Fibroblast of the conjunctiva (primary cell): ENCODE measurements at places on chromosomes 2 and 18.
A peak's percentile ranks its signal among the peaks of the same experiment; 100 is the strongest.

GRCh38 chr2:55875434-55876135 lies 48.0 kb downstream of the EFEMP1 start:
- no peak for DNase-seq

DNA sequence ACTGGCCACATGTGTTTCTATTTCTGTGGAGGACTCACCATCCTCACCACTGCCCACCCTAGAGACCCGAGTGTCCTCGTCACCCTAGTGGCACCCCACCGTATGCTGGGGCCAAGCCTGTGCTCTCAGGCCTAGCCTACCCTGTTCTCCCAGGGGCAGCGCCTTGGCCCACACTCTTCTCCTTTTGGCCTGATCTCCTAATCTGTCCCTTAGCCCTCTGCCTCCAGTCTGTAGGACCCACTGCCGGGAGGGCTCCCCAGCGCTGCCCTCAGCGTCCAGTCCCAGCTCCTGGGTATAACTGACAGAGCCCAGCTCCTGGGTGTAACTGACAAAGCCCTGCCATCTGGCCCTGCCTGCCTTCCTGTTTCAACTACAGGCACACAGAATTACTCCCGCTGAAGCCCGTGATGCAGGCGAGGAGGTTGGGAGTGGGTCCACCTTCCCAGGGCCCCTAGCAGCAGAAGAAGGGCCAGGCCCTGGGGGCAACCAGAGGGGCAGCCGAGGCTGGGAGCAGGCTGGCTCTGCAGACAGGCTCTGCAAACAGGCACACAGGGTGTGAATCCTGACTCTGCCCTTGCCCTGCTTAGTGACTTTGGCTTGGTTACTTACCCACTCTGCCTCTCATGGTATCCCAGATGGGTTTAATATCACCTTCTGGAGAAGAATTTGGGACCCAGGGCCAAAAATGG lies 25.6 kb upstream of the PTMA start:
- no peak for DNase-seq

DNA sequence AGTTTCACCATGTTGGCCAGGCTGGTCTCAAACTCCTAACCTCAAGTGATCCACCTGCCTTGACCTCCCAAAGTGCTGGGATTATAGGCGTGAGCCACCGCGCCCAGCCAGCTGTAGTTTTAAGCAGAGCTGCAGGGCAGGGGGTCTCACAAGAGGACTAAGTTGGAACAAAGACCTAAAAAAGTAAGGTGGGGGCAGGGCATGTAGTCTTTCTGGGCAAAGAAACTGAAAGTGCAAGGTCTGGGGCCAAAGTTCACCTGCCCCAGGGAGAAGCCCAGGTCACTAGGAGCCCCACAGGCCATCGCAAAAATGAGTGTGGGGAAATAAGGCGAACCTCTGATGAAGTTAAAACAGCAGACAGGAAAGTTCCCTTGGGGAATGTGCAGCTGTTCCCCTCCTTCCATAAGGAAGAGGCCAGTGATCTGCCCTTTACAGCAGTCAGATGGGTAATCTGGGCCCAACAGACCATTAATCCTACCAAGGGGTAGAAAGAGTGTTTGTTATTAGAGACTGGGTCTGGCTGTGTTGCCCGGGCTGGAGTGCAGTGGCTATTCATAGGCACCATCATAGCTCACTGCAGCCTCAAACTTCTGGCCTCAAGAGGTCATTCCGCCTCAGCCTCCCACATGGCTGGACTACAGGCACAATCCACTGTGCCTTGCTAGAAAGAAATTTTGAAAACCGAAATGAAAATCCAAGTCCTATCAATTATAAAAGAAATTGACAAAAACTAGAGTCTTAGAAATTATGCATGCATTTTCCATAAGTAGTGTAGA lies 2.8 kb downstream of the SCLY start:
- DNase-seq: no peak

- no peak for DNase-seq
These were observed 22.7 kb downstream of the AAK1 start for GRCh38 chr2:69620870-69621269.

- no peak for DNase-seq
These were observed 60.4 kb downstream of the KCNJ3 start for GRCh38 chr2:154758871-154759270.

GRCh38 chr2:39865751-39866150 lies 86.7 kb upstream of the THUMPD2 start:
- DNase-seq: no peak

- DNase-seq: no peak
These were observed 247.6 kb downstream of the MEIS1 start for GRCh38 chr2:66682476-66682875.

- no peak for DNase-seq
These were observed 11.5 kb downstream of the SPRED2 start for GRCh38 chr2:65420712-65421431.

GRCh38 chr2:278927-279320 lies 9.0 kb downstream of the ALKAL2 start:
- DNase-seq: no peak

- DNase-seq: no peak
These were observed 26.8 kb downstream of the SH3YL1 start for GRCh38 chr2:236993-237539.

GRCh38 chr2:159072795-159073194 lies 104.4 kb downstream of the TANC1 start:
- no peak for DNase-seq

DNA sequence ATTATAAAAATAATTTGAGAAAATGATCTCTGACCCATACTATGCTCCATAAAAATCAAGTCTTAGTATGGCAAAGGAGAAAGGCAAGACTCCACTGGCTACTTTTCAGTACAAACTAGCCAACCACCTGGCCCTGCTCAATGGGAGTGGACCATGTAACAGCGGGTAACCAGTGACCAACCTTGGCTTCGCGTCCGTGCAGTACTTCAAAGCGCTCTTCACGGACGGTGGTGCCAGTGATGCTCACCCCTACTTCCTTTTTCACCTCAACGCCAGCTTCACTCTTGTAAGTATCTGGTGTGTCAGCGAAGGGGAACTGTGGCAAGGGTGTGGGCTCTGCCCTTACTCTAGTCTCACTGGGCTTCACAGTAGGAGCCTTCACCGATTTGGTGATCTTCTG lies 23.3 kb downstream of the TTN start:
- no peak for DNase-seq

DNA sequence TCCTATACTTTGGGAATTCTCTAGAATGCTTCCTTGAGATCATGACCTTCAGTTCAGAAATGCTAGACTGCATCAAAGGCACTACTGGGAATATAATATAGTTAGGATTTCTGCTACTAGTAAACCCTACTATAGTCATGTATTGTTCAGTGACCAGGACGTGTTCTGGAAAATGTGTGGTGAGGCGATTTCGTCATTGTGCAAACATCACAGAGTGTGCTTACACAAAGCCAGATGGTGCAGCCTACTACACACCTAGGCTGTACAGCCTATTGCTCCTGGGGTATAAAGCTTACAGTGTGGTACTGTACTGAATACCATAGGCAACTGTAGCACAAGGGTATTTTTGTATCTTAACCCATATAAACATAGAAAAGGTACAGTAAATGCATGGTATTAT lies 13.0 kb downstream of the CXCR4 start:
- no peak for DNase-seq

- no peak for DNase-seq
These were observed 68.7 kb downstream of the TMEM247 start for GRCh38 chr2:46548103-46548486.

- DNase-seq: no peak
These were observed 25.3 kb upstream of the STEAP3 start for GRCh38 chr2:119198240-119198840.

DNA sequence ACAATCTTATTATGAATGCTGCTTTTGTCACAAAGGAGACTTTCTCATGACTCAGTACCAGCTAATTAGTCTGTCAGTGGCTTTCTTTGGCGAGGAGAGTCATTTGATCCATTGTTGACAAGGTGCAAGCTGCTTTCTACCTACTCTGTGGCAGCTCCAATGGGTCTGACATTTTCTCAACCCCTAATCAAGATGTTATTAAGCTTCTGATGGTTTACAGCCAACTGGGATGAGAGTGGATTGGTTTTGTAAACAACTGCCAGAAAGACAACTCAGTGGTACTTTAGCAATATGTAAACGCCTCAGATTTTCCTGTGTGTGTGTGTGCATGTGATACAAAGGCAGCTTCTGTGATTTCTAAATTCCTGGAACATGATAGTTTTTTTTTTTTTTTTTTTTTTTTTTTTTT lies 8.2 kb upstream of the CLIP4 start:
- DNase-seq: no peak

DNA sequence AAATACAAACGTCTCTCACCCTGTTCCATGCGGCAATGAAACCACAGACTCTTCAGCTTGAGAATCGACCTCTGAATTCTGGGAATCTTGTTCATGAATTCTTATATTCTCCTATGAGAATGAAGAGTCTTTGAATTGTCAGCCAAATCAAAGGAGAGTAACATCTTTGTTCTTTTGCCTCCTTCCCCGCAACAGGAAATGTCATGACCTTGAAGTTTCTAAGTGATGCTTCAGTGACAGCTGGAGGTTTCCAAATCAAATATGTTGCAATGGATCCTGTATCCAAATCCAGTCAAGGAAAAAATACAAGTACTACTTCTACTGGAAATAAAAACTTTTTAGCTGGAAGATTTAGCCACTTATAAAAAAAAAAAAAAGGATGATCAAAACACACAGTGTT lies 21.8 kb downstream of the TNFAIP6 start:
- no peak for DNase-seq

- no peak for DNase-seq
These were observed 17.2 kb upstream of the STPG4 start for GRCh38 chr2:47172156-47172921.

GRCh38 chr2:100952512-100952911 lies 49.6 kb upstream of the RPL31 start:
- DNase-seq: no peak

DNA sequence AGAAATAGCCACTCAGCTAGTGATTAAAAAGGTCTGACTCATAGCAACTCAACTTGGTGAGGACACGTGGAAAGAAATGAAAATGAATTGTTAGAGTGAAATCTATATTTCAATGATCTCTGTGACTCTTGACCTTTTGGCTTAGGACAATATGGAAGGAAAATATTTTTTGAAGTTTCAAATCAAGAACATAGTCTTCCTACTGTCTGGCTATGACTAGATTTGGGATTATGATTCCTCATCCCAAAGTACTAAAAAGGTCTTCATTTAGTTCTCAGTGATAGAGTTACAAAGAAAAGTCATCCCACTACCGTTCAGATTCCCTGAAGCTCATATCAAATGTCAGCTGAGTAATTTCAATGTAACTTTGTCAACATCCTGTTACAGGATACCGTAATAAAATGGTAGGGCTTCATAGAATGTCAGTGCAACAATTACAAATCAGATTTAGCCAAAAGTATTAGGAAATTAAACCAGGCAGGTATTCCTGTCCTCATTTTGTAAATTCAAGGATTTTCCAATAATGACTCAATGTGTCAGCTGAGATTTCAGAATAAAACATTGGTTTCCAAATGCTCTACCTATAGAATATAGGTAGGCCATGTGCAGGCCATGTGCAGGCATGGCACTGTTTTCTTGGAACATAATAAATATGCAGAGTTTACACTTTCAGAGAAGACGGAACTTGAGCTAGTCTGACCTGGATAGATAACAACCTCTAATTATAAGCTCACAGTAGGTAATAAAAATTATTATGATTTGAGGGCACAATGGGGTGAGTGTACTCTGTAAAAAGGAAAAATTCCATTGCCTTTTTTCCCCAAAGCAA lies 36.0 kb downstream of the ANKRD29 start:
- no peak for DNase-seq

- DNase-seq: no peak
These were observed 10.1 kb upstream of the SPAG16 start for GRCh38 chr2:213274143-213274542.

GRCh38 chr2:102422910-102423309 lies at the start of gene IL18RAP:
IL18RAP (plus strand) TSS chr2:102423160; CDS start chr2:102423278, 118 bp downstream.
- DNase-seq: no peak

DNA sequence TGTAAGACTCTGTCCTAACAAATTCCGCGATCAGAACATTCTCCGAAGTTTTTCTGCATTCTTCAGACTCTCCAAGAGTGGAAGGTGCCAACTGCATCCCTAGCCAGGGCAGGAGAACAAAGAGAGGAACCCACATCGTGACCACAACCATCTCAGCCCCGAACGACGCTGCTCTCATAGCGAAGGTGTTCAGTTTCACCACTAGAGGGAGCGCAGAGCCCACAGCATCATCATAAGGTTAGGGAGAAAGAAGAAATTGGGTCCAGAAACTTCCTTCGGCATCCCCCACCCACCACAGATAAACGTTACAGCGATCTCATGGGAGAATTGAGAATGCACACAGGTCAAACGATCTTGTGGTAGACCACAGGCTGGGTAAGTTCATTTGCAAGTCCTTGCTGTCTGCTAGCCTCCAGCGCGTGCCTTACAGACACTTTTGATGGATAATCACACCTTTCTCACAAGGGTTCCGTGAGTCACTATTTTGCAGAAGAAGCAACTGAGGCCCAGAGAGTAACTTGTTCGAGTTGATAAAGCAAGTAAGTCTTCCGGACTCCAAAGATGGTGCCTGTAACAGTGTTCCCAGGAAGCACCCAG lies 53.7 kb upstream of the ARL4C start:
- peak; percentile 47 for DNase-seq
